Panc1 (cell line): ENCODE measurements at places on chromosomes 6 and 20.

DNA sequence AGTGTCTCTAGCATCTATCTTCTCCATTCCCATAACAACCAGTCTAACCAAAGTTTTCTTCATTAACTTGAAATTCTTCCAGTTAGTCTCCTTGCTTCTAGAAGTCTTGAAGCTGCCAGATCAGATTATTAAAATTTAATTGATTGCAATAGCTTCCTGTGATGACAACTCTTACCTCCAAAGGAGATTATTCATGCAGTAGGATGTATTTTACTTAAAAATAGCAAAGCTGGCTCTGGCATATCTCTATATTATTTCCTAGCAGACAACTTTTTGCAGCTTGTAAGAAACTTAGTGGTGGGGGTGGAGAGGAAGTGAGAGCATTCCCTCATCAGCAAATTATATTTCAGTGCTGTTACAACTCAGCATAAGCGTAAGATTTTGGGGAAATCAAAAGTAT is 290.4 kb downstream of the GRIK2 start:
- no peaks in the 10 kb centered on the region for H3K4me1 ChIP-seq
- H3K36me3 ChIP-seq, result no peaks in the 10 kb centered on the region
- no peak overlapping the region for H3K27ac ChIP-seq
- DNase-seq, result no peak
- no peak overlapping the region for H3K4me3 ChIP-seq

DNA sequence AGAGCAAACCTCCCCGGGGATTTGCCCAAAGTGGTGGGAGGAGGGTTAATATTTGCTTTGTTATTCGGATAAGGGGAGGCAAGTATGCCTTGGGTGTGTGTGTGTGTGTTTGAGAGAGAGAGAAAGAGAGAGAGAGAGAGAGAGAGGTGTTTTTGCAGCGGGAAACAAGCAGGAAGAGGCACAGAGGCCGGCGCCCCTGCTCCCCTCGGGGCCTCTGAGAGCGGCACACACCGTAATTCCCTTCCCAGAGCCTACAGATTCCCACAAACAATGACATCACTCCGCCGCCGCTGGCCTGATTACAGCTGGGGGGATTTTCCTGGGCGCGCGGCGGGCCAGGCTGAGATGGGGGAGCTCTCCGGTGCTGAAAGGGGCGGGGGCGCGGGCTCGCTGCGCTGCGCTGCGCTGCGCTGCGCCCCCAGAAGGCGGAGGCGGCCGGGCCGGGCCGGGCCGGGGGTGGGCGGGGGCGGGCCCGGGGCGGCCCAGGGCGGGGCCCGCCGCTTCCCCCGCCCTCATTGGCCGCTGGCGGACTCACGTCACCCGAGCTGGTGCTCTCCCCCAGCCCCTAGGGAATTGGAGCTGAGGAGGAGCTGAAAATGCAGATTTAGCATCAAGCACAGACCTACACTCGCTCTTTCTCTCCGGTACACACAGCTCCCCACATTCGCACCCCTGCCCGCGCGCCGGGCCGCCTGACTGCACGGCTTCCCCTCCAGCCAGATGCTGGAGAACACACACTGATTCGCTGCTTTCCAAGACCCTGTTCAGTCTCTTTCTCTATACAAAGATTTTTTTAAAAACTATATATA is at the start of gene PCSK2:
TSS of gene PCSK2 (plus strand) at position 631 of the 809 bp plus-strand sequence. CDS start 266 bp downstream, outside the sequence.
- no peak within 1 kb of the TSS for H3K4me3 ChIP-seq

DNA sequence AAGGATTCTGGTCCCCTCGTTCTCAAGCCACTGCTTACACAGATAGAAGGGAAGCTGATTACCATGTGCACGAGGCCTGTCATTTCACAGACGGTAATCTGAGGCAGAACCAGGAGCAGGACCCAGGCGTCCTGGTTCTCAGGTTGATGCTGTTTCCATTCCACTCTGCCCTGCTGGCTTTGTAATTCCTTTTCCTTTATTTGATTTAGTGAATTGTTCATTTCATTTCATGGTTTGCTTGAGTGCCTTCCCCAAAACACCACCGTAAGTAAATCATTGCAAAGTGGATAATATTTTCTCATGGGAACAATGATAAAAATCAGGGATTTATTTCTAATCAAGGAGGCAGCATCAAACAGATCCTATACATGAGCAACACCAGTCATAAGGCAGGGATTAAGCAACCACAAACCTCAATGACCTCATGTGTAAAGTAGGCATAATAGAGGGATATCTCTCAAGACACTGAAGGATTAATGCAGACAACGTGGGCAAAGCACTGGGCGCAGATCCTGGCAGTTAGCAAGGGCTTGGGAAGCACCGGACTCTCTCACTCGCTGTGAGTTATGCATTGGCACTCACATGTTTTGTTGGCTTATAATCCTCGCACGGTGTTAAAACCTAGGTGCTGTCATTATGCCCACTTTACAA is 229.5 kb upstream of the FOXQ1 start:
- no peak overlapping the region for H3K4me3 ChIP-seq
- no peaks in the 10 kb centered on the region for H3K27me3 ChIP-seq
- H3K4me1 ChIP-seq, result no peaks in the 10 kb centered on the region
- H3K36me3 ChIP-seq, result no peaks in the 10 kb centered on the region

- H3K4me3 ChIP-seq, result no peak overlapping the region
- 0 out of 2 replicates have a peak, but pooled peaks cover 1% of the 10 kb centered on the region for H3K4me1 ChIP-seq
- H3K27ac ChIP-seq, result no peak overlapping the region
- H3K27me3 ChIP-seq, result no peaks in the 10 kb centered on the region
These were observed 15.0 kb upstream of the PMEPA1 start for GRCh38 chr20:57724610-57725405.

- H3K27ac ChIP-seq, result peak overlapping the region; percentile 11; the same call in 1 of the 2 replicates
- no peak overlapping the region for H3K4me3 ChIP-seq
- no peaks in the 10 kb centered on the region for H3K36me3 ChIP-seq
- H3K4me1 ChIP-seq, result peaks cover 22% of the 10 kb centered on the region
- DNase-seq, result no peak
- no peaks in the 10 kb centered on the region for H3K27me3 ChIP-seq
These were observed 7.2 kb upstream of the SERPINB1 start for GRCh38 chr6:2848851-2849250.

DNA sequence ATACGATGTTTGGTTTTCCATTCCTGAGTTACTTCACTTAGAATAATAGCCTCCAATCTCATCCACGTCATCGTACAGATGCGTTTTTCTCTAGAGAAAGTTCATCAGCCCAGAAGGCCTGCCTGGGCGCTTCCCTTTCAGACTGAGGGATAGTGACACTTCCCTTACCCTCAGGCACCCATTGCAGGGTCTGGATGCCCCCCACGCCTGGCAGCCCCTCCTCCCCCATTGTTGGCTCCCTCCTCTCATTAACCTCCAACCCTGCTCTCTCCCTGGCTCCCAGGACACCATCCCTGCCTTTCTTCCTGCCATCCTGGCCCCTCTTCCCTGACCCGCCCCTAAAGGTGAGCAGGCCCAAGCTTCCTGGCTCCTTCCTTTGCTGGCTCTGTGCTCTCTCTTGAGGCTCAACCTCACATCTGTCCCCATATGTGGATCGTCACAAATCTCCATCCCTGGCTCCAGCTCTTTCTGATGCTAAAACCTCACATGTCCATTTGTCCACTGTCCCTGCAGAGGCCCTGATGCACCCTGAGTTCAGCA is 145.2 kb downstream of the SYCP2 start:
- H3K36me3 ChIP-seq, result no peaks in the 10 kb centered on the region
- no peak for DNase-seq
- no peak overlapping the region for H3K27ac ChIP-seq
- no peaks in the 10 kb centered on the region for H3K27me3 ChIP-seq
- no peaks in the 10 kb centered on the region for H3K4me1 ChIP-seq
- no peak overlapping the region for H3K4me3 ChIP-seq

DNA sequence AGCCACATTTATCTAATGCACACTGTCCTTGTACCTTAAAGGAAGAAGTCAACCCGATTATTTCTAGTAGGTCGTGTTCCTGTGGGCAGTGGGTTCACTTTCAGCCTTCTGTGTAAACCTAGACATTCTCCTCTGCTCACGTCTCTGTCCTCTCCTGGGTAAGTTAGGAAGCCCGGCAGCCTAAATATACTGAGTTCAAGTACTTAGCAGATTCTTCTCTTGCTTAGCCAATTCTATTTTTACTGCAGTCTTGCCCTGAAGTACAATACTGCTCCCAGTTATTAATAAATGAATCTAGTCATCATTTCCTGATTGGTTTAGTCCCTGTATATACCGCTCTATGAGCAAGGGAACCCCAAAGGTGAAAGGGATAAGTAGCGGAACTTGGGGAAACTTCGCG is 14.6 kb upstream of the GPR63 start:
- H3K36me3 ChIP-seq, result no peaks in the 10 kb centered on the region
- H3K4me1 ChIP-seq, result no peaks in the 10 kb centered on the region

GRCh38 chr6:116561377-116562018 is 7.9 kb downstream of the CALHM4 start:
- H3K27me3 ChIP-seq, result peaks cover 28% of the 10 kb centered on the region
- peak; percentile 78 for DNase-seq
- H3K27ac ChIP-seq, result no peak overlapping the region
- H3K4me1 ChIP-seq, result no peaks in the 10 kb centered on the region; the same call in none of the 2 replicates
- H3K4me3 ChIP-seq, result no peak overlapping the region
- H3K36me3 ChIP-seq, result no peaks in the 10 kb centered on the region

- H3K4me1 ChIP-seq, result no peaks in the 10 kb centered on the region
- no peak overlapping the region for H3K27ac ChIP-seq
These were observed 86.1 kb upstream of the MYLIP start for GRCh38 chr6:16042751-16043150.

- DNase-seq, result no peak
- H3K4me1 ChIP-seq, result no peaks in the 10 kb centered on the region
- H3K27me3 ChIP-seq, result no peaks in the 10 kb centered on the region
- H3K4me3 ChIP-seq, result no peak overlapping the region
These were observed 65.5 kb downstream of the SOBP start for GRCh38 chr6:107555449-107555848.

DNA sequence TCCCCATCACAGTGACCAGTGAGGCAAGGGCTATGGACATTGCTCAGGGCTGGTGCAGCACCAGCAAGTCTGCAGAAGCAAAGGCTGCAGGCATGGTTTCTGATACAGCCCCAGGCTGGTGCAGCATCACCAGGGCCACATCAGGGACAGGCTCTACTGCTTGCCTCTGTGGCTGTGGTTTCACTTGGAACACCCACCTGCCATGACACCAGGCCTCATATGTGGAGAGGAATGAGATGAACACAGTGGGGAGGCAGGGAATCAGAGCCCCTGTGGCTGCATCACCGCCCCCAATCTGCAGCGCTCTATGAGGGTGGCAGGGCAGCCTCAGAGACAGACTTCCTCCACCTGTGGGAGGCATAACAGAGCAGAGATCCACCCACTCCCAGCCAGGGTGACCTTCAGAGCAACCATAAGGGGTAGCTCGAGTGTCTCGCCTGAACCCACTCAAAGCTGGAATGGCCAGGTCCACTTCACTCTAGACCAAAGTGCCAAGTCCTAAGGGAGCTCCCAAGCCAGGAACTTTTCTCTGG is 7.9 kb downstream of the RING1 start:
- H3K4me3 ChIP-seq, result no peak overlapping the region
- no peak for DNase-seq
- H3K27me3 ChIP-seq, result no peaks in the 10 kb centered on the region
- H3K36me3 ChIP-seq, result no peaks in the 10 kb centered on the region
- no peak overlapping the region for H3K27ac ChIP-seq
- H3K4me1 ChIP-seq, result peaks cover 10% of the 10 kb centered on the region

DNA sequence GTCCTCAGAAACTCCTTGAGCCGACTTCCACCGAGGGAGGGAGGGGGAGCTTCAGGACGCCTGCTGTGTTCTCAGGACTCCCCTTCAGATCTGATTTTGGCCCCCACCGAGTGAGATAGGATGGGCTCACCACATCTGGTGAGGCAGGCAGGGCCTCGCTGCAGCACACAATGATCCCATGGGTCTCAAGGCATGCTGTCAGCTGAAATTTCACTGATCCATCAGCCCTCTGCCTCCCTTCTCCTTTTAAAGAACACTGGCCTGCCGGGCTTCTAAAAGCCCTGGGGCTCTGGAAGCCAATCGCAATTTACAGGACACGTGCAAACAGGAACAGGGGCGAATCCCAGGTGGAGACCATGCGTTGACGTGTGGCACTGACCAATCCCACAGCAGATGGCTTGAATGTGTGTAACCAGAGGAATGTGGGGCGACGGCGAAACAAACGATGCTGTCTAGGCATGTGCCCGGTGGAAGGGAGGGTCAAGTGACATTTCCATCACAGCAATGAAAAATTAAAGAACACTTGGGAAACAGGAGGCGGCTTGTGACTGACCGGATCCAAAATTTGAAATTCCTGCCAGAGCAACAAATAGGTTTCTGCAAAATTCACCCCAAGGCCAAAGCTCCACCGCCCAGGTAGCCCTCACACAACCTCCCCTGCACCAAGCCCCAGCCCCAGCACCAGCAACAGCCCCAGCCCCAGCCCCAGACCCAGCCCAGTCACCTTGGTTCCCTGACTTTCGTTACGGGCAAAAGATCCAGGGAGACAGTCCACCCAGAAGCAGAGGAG is 167.1 kb upstream of the ZNF337 start:
- H3K27ac ChIP-seq, result no peak overlapping the region; the same call in 1 of the 2 replicates
- peak overlapping the region; percentile 47 for H3K4me3 ChIP-seq
- no peaks in the 10 kb centered on the region for H3K36me3 ChIP-seq
- DNase-seq, result no peak
- H3K4me1 ChIP-seq, result peaks cover 3% of the 10 kb centered on the region; the same call in 1 of the 2 replicates
